ENCODE measurements at places on chromosomes 4 and X.

GRCh38 chr4:133102043-133102442, 47.1 kb upstream of the PCDH10 start:
- DNase-seq = no peak

GRCh38 chr4:20544645-20545044, 155.6 kb upstream of the PACRGL start:
- no peak for DNase-seq

DNA sequence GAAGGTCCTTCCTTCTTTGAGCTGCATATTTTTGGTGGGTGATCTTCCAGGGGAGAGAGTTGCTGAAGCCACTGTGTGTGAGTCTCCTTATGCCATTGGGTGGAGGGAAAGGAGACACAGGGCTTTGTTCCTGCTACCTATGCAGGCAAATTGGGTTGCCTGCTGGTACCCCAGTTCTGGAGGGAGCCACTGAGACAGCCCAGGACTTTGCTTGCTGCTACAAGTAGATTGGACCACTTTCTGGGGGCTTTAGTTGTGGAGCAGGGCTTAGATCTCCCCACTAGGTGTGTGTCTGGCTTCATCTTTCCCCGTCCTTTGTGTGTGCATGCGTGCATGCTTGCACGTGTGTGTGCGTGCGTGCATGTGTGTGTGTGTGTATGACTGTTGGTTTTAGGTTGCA, 10.0 kb downstream of the CITED1 start:
- DNase-seq = no peak

GRCh38 chrX:117982694-117983392, 133.8 kb downstream of the KLHL13 start:
- DNase-seq = no peak

GRCh38 chr4:149914119-149915115, 98.8 kb upstream of the IQCM start:
- peak; percentile 68 for DNase-seq

DNA sequence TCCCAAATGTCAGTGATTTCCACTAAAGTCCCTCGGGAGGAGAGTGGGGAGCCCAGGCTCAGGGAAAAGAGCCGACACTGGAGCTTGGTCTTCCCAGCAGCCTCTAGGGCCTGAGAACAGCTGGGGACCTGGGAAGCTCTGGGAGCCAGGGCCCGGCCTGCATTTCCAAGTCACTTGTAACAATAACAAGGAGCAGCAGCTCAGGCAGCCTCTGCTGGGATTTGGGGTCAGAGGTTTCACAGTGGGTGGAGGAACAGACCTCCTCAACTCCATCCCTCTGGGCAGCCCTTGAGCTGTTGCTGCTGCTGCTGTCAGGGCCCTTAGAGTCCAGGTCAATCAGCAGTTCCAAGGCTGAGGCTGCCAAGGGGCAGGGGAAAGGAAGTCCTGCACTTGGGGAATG, 11.1 kb downstream of the STARD8 start:
- no peak for DNase-seq

- peak; percentile 42 for DNase-seq
Measured at GRCh38 chrX:11908371-11908770, 150.3 kb downstream of the MSL3 start.

GRCh38 chr4:38954727-38955126, 77.5 kb downstream of the TMEM156 start:
- DNase-seq = no peak

DNA sequence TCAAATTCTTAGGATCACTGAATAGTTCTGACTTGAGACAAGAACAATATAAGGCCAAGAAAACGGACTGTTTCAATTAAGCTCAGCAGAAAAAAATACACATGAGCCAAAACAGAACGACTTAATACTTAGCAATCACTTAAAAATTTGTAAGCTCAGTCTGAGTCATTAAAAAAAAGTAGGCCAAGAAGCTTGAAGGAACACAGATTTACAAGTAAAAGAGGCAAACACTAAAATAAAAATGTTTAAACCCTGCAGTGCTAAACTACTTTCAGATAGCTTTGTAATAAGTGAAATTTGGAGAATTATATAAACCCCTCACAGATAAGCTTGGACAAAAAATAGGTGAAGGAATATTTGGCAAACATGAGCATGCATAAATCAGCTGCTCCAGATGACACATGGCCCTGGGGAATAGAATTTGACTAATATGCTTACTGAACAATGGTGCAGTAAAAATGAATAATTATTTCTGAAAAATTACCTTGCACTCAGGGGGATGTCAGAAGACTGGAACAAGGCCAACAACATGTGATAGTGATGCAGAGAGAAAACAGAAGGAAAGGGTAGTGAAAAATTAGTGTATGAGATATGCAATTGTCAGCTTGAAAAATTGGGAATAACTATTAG, 49.6 kb downstream of the LNX1 start:
- no peak for DNase-seq

- no peak for DNase-seq
Measured at GRCh38 chr4:53602390-53602789, 11.1 kb upstream of the LNX1 start.

GRCh38 chrX:109600237-109600651, 24.7 kb downstream of the KCNE5 start:
- peak; percentile 66 for DNase-seq

- no peak for DNase-seq
Measured at GRCh38 chr4:2570036-2570435, 33.6 kb downstream of the FAM193A start.

DNA sequence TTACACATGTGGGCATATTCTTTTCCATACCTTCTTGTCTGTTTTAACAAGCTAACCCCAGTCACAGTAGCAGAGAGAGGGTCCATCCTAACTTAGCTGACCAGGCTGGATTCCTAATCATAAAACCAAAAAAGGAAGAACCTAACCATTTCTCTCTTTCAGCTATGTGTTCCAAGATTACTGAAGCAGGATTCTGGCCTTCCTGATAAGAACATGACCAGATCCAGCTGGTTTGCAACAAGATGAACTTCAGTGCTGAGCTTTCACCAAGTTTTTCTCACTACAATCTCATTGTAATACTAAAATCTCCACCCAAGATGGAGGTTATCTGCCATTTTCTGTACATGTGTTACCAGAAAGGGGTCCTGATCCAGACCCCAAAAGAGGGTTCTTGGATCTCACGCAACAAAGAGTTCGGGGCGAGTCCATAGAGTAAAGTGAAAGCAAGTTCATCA, 20.4 kb upstream of the UBA6 start:
- DNase-seq = no peak

- no peak for DNase-seq
Measured at GRCh38 chrX:63967551-63967950, 182.5 kb upstream of the ARHGEF9 start.

GRCh38 chr4:130747842-130748241, 1651.9 kb downstream of the C4orf33 start:
- no peak for DNase-seq

DNA sequence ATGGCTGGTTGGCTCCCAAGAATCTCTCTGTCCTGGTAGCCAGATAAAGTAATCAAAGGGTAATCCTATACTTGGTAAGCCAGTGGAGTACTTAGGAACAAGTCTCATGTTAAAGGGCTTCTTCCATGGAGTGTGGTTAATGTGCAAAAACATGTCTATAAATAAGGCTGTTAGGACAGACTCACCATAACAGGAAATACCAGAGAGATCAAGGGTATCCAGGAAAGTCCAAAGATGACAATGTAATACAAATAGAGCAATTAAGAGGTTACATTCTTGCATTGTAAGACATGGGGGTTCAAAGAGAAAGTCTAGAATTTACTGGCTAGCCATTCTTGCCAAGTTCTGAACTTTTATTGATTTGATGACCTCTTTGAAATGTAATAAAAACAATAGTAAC, 61.9 kb upstream of the ZCCHC13 start:
- DNase-seq = no peak

GRCh38 chr4:145218251-145218650, 37.9 kb upstream of the OTUD4 start:
- no peak for DNase-seq
